ENCODE measurements at places on chromosomes 7 and 10. TPM values are rescaled to one million over a fixed set of nuclear protein-coding genes. Genes with fewer than 3 reads are reported as not detected.

Gene HOXA1
- total RNA-seq, result 0.50 TPM

Gene CFAP58
- total RNA-seq, result 0.33 TPM

Gene CRPPA
- total RNA-seq, result 1.5 TPM

Gene PRSS37
- total RNA-seq, result not detected

Gene C10orf62
- not detected for total RNA-seq

Gene FBXL13
- total RNA-seq, result 0.66 TPM

Gene RET
- total RNA-seq, result 0.77 TPM

Gene FAM25C
- total RNA-seq, result not detected

Gene MYO1G
- under 0.01 TPM for total RNA-seq

Gene OR2A1
- total RNA-seq, result under 0.01 TPM

Gene AMZ1
- total RNA-seq, result 0.33 TPM

Gene RNF148
- 0.83 TPM for total RNA-seq

Gene ZPBP
- not detected for total RNA-seq

Gene MACROH2A2
- 12.1 TPM for total RNA-seq

Gene DRGX
- total RNA-seq, result not detected

Gene ACTL6B
- not detected for total RNA-seq

Gene SPDYE2
- total RNA-seq, result not detected

Gene ZNF777
- 3.6 TPM for total RNA-seq

Gene BTRC
- 9.5 TPM for total RNA-seq

Gene MYOF
- 298 TPM for total RNA-seq

Gene MMS19
- total RNA-seq, result 43.7 TPM

Gene PNLIP
- not detected for total RNA-seq
